T-cell (primary cell): ENCODE measurements at places on chromosomes 2 and 18. TPM values are rescaled to one million over a fixed set of nuclear protein-coding genes. Genes with fewer than 3 reads are reported as not detected.

PID1 gene
- not detected for total RNA-seq

SULT1C4 gene
- total RNA-seq, result not detected

ACYP2 gene
- 16.8 TPM for total RNA-seq

DSG1 gene
- not detected for total RNA-seq

PMAIP1 gene
- total RNA-seq, result 61.4 TPM

CNTNAP5 gene
- total RNA-seq, result not detected

IAH1 gene
- 51.9 TPM for total RNA-seq

ESPNL gene
- 0.10 TPM for total RNA-seq

FAHD2B gene
- total RNA-seq, result 23.8 TPM

HRH4 gene
- total RNA-seq, result 1.4 TPM

CXCR1 gene
- total RNA-seq, result 0.13 TPM

TTN gene
- total RNA-seq, result 14.4 TPM

ATP9B gene
- total RNA-seq, result 95.2 TPM

THSD7B gene
- total RNA-seq, result not detected

CSRNP3 gene
- total RNA-seq, result not detected

RSAD2 gene
- 7.2 TPM for total RNA-seq

LAMA3 gene
- total RNA-seq, result 0.20 TPM

CCBE1 gene
- total RNA-seq, result 0.32 TPM

CHRNG gene
- not detected for total RNA-seq

PLGLB1 gene
- 7.2 TPM for total RNA-seq

HS6ST1 gene
- 8.0 TPM for total RNA-seq

SLC11A1 gene
- 0.88 TPM for total RNA-seq
